ENCODE measurements at places on chromosomes 12 and 14. TPM values are rescaled to one million over a fixed set of nuclear protein-coding genes. Genes with fewer than 3 reads are reported as not detected.

DNA sequence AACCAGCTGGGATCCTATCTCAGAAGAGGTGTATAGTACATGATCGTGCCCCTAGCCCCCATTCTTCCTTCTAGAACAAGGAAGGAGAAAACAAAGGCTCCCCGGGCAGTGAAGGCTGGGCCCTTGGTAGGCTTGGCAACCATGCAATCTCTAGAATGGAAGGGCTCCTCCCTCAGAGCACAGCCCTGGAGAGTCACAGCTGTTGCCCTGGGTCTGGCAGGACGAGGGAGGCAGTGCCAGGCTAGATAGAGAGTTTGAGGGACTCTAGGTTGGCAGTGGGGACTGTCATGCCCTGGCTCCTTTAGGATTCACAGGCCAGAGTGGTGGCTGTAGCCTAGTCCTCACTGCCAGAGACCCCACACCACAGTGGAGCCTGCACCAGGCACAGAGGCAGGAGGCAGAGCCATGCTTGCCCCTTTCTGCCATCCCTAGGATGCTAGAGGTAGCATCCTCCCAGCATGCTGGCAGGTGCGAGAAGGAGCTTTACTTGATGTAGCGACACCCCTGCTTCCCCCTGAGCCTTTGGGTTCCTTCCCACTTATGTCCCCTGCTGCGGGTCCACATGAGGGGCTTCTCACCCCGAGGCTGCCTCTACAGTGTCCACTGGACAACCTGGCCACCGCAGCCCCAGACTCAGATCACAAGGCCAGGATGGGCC, 33.4 kb upstream of the CIPC start:
- no peak for DNase-seq

GRCh38 chr12:16385782-16386646, 38.6 kb downstream of the MGST1 start:
- DNase-seq: peak; percentile 70

GRCh38 chr12:101527682-101528081, 52.5 kb downstream of the SPIC start:
- no peak for DNase-seq

- DNase-seq: no peak
These were observed 527 bp downstream of the CAMKK2 start for GRCh38 chr12:121295746-121296617.

Gene AKAP5
- 0.72 TPM for total RNA-seq

Gene CREBL2
- 32.5 TPM for total RNA-seq

Gene C12orf50
- total RNA-seq: not detected

Measured in IMR-90 (cell line).